NCI-H510A (cell line): ENCODE measurements at places on chromosomes 16 and 17.

DNA sequence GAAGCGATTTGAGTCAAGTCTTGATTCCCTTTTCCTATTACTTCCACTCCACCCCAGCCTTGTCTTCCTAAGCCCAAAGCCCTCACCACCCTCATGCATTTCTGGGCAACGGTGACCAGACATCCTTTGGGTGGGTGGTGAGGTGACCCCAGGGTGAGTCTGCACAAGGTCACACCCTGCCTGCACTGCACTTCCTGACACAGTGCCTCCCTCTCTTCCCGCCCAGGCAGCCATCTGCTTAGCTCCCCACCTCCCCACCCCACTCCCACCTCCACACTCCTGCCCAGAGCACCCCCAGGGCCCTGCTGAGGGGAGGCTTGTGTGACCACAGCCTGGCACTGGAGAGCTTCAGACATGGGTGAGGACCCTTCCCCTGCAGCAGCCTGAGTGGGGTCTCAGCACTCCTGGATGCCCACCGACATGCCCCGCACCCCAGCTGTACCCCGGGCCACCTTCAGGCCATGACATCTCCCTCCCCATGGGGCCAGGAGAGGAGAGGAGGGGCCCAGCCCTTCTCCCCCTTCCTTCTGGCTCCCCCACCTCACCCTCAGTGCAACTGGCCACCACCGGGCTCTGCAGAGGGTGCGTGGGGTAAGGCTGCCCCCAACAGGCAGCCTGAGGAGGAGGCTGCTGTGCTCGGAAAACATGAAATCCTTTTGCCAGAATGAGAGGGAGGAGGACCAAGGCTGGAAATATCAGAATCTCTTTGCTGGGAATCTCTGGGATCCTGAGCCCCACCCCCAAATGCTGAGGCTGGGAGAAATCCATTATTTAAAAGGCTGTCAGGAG is 68.6 kb downstream of the CCT6B start:
- DNase-seq = no peak

DNA sequence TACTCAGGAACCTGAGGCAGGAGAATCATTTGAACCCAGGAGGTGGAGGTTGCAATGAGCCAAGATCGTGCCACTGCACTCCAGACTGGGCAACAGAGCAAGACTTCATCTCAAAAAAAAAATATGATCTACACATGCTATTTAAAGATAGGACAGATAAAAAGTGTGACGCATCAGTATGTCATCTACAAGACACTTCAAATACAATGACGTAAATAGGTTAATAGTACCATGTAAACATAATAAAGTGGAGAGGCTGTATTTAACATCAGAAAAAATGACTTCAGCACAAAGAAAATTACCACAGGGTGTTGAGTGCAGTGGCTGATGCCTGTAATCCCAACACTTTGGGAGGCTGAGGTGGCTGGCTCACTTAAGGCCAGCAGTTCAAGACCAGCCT is 20.2 kb downstream of the ZNF778 start:
- DNase-seq = no peak

- no peak for DNase-seq
Observed at GRCh38 chr16:25260416-25260815, 2.8 kb upstream of the ZKSCAN2 start.

- peak; percentile 62 for DNase-seq
Observed at GRCh38 chr16:57479205-57479975, 6.9 kb downstream of the DOK4 start.

DNA sequence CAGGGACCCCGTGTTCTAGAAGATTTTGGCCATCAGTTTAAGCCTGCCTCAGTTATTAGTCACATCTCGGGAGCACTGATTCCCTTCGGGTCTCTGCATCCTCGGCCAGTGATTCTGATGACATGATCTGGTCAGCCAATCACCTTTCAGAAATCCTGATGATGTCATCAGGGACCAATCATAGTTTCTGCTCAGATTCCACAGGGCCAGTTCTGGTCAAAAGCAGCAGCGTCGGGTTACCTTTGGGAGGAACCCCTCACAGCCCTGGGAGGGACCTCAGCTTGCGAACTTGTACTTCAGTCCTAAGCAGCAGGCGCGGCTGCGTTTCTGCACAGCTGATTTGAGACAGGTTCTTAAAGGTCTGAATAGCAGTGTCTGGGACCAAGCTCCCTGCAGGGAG is 13.9 kb downstream of the KDM8 start:
- DNase-seq = no peak

DNA sequence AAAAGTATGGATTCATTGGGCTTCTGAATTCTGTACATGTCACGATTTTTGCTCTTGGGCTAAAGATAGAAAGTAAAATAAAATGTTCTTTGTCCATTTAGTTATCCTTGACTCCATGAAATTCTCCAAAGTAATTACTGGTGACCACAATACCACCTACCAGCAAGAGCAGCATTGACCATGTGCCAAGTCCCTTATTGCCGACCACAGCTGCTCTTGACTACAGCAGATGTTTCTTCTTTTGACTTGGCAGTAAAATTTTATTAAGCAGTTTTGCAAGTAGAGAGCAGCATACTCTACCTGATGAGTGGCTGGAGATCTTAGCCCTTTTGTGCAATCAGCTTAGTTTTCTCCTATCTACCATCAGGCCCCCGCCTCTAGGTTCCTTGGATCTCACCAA is 152.2 kb upstream of the TBX2 start:
- no peak for DNase-seq

DNA sequence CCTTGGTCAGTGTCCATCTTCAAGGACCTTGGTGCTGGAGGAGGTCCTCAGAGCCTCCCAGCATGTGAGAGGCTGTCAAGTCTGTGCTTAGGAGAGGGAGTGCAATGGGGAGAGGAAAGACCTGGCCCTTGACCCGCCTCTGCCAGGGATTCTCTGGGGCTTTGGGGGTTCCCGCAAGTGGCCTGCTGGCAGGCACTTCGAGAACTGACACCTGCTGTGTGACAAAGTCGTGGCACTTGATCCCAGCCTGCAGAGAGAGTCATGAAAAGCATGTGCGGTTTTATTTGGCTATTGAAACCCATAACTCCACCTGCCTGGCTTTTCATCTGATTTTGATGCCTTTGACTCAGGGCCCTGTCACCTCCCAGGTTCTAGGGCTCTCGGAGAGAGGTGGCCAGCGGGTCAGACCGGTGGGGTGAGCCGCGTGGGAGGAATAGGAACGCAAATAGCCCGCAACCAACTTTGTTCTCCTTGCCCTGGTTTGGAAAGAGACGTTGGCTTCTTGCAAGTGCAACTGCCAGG is 42.8 kb upstream of the GSE1 start:
- DNase-seq = no peak

DNA sequence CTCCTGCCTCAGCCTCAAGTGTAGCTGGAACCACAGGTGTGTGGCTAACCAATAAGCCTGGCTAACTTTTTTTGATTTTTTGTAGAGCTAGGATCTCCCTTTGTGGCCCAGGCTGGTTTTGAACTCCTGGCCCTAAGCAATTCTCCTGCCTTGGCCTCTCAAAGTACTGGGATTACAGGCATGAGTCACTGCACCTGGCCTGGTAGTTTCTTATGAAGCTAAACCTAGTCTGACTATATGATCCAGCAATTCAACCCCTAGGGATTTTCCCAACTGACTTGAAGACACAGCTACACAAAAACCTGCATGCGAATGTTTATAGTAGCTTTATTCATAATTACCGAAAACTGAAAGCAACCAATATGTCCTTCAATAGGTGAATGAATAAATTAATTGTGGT is 176.2 kb upstream of the IRX3 start:
- DNase-seq = no peak

DNA sequence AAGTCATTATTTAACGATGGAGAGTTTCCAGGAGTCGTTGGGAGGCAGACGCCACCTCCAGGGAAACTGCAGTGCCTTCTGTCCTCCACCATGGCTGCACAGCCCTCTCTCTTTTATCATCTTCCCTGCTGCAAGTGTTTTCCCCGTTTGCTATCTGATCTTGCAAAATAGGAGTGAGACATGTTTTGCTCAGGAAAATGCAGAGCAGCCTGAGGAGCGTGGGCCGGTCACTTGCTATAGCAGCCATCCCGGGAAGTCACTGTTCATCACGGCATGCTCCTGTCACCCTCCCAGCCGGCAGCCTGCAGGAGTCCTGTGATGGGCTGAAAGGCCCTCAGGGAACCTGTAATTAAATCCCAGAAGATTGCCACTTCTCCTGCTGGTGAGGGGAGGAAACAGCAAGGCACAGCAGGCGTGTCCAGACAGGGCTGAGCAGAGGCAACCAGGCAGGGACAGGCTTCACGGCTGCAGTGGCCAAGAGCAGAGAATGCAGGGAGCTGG is 143.1 kb downstream of the GSG1L start:
- peak; percentile 53 for DNase-seq

- no peak for DNase-seq
Observed at GRCh38 chr17:81114351-81115093, 50.8 kb upstream of the PVALEF start.

GRCh38 chr16:928526-928925 is 42.3 kb downstream of the LMF1 start:
- DNase-seq = no peak

DNA sequence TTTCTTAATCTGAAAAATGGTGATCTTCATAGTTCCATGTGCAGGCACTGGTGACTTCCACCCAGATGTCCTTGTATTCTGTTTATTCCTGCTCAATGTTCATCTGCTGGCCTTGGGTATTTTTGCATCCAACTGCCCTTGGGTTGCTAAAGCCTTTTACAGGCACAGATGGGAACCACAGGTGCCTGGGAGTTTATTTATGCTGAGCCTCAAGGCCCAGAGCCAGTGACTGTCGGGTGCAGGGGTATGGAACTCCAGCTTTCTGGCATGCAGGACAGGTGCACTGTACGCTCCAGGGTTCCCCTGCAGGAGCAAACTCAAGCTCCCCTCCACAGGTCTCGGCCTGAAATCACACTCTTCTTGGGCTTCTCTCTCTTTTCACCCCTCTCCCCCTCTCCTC is 22.3 kb downstream of the DYNLRB2 start:
- DNase-seq = no peak

DNA sequence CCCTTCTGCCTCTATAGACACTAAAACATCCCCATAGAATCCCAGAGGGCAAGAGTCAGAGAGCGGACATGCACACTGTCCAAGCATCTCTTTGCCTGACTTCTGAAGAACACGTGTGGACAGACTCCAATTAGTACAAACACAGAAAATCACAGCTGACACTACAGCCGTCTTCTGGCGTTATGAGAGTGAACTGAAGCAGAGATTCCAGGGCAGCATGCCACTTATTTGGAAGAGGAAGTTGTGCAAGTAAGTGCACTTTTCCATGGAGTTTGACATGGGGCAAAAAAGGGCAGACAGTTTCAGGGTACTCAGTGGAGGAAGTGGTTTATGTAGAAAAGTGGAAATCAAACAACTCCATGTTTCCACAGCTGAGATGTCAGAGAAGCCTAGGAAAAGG is 16.8 kb upstream of the ZNF287 start:
- DNase-seq = no peak

- DNase-seq = no peak
Observed at GRCh38 chr17:27296428-27296979, 2.6 kb downstream of the WSB1 start.

GRCh38 chr17:43906951-43907424 is 348 bp downstream of the MPP2 start:
- no peak for DNase-seq

- DNase-seq = peak; percentile 20
Observed at GRCh38 chr17:36592316-36592715, 637 bp downstream of the DHRS11 start.

- DNase-seq = no peak
Observed at GRCh38 chr17:35866341-35866950, 2.2 kb downstream of the HEATR9 start.

GRCh38 chr17:80061421-80061820 is 25.0 kb downstream of the CCDC40 start:
- DNase-seq = no peak

GRCh38 chr17:17950347-17950746 is 21.9 kb downstream of the TOM1L2 start:
- DNase-seq = no peak

GRCh38 chr16:31360251-31360650 is 5.3 kb downstream of the ITGAX start:
- DNase-seq = no peak

- DNase-seq = no peak
Observed at GRCh38 chr17:5219536-5219935, 15.1 kb downstream of the SCIMP start.

- no peak for DNase-seq
Observed at GRCh38 chr16:46777804-46778203, 29.7 kb upstream of the MYLK3 start.

GRCh38 chr16:31487071-31487719 is 4.3 kb downstream of the SLC5A2 start:
- DNase-seq = no peak

GRCh38 chr16:1297018-1297696 is 12.3 kb upstream of the UBE2I start:
- peak; percentile 43 for DNase-seq

- no peak for DNase-seq
Observed at GRCh38 chr16:21103941-21104860, 46.4 kb downstream of the DNAH3 start.

- peak; percentile 72 for DNase-seq
Observed at GRCh38 chr16:80027007-80027965, 426.7 kb upstream of the MAF start.

- DNase-seq = no peak
Observed at GRCh38 chr17:9755083-9755482, 36.3 kb downstream of the DHRS7C start.

DNA sequence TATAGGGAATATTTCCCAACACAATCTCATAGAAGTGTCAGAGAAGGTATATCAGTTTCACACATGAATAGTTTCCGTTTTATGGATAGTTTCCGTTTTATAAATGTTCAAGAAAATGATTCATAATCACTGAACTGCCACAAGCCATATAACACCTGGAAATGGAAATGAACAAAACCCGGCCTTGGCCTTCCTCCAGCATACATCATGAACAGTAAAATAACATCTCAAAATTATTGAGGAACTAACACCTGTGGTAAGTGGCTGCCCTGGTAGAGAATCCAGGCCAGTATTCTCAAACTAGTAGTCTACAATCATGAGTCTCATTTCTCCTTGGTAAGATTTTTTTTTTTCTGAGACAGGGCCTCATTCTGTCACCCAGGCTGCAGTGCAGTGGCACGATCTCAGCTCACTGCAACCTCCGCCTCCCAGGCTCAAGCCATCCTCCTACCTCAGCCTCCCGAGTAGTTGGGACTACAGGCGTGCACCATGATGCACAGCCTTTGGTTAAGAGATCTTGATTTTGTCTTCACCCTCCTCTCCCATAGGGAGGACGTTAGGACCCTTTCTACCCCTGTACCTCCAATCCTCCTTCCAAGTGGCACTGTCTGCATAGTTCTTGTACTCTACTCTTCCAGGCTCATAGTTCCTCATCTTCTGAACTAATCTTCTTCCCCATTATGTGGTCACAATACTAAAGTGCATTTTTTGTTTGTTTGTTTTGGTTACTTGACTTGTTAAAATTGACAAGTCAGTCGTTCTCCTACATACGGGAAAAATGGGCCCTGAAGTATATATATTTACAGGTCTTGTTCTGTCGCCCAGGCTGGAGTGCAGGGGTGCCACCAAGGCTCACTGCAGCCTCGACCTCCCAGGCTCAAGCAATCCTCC is 15.0 kb upstream of the RGS9 start:
- DNase-seq = no peak

DNA sequence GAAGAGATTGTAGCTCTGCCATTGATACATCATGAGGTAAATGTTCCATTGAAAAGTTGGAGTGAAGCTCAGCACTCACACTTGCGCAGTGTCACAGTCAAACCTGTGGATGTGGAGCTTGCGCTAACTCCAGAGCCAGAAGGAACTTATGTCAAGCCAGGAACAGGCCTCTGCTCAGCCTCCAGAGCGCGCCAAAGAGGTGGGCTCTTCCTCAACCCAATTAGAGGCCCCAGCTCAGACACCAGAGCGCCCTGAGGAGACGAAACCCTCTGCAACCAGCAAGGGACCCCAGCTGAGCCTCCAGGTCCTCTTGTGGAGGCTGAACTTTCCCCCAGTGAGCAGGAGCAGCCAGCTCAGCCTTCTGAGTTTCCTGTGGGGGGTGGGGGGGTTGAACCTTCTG is 61.5 kb upstream of the FBXO47 start:
- no peak for DNase-seq
